ENCODE measurements at places on chromosomes 12 and 14.

GRCh38 chr14:93533842-93534241, 103.1 kb downstream of the UNC79 start:
- DNase-seq: peak; percentile 8

GRCh38 chr14:92570674-92571262, 57.2 kb downstream of the RIN3 start:
- no peak for DNase-seq

GRCh38 chr14:68719634-68720384, 73.1 kb downstream of the ZFP36L1 start:
- no peak for DNase-seq

- DNase-seq: no peak
These were observed 814.5 kb downstream of the RPS29 start for GRCh38 chr14:48771717-48772116.

DNA sequence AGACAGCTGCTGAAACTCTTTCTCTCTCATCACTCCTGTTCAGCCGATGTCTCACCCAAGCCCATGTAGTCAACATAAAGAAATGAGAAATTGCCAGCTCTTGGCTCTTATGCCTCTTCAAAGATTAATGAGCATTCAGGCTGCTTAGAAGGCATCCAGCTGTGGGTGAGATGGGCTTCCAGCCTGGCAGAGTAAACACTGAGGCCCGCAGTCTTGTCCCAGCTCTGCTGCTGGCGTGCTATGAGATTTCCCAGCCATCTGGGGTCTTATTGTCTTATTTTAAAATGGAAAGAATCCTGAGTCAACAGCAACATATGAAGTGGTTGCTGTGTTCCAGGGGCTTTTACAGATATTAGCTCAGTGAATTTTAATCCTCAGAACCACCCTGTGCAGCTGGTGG, 12.6 kb downstream of the RXYLT1 start:
- DNase-seq: no peak

DNA sequence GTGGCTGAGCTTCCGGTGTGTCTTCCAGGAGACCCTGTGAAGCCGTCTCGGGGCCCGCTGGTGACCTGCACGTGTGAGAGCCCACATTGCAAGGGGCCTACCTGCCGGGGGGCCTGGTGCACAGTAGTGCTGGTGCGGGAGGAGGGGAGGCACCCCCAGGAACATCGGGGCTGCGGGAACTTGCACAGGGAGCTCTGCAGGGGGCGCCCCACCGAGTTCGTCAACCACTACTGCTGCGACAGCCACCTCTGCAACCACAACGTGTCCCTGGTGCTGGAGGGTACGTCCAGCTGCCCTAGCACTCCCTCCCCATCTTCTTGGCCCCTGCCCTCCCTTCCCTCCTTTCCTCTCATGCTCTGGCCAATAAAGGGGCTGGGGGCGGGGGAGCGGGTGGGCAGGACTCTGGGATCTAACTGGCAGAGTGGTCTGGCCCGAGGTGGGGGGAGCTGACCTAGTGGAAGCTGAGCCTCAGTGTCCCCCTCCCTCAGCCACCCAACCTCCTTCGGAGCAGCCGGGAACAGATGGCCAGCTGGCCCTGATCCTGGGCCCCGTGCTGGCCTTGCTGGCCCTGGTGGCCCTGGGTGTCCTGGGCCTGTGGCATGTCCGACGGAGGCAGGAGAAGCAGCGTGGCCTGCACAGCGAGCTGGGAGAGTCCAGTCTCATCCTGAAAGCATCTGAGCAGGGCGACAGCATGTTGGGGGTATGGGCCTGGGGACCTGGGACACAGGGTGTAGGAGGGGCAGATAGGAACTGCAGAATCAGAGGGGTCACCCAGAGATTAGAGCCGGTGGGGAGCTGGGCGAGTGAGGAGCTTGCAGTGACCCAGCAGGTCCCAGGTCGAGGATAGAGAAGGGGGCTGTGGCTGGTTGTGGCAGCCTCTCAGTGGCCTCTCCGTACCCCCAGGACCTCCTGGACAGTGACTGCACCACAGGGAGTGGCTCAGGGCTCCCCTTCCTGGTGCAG, 6.0 kb downstream of the ACVRL1 start:
- no peak for DNase-seq

DNA sequence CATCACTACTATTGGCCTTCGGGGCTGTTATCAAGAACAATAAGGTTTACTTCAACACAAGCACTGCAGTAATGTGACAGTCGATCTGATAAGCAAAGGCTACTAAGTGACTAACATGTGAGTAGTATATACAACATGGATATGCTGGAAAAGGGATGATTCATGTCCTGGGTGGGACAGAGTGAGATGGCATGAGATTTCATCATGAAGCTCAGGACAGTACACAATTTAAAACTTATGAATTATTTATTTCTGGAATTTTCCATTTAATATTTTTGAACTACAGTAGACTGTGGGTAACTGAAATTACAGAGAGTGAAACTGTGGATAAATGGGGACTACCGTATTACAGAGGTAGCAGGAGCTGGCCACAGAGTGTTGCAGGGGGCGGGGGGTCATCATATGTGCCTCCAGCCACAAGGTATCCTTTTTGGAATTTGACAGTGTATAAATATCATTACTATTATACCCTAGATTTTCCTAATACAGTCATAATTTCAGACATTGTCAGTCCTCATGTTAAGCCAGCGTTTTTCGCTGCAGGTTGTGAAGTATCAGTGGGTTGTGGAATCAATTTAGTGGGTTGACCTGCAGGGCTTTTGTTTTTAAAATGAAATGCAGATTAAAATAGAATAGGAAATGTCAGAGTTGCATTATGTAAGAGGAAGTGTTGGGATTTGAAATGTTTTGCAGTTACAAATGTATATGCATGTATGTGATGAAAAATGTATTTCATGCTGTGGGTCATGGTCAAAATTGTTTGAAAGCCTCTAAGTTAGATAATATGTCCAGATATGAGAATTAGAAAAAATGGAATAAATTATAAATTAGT, 148.0 kb upstream of the NUDT4 start:
- DNase-seq: no peak

- no peak for DNase-seq
These were observed 29.2 kb downstream of the RASAL1 start for GRCh38 chr12:113106361-113106760.

DNA sequence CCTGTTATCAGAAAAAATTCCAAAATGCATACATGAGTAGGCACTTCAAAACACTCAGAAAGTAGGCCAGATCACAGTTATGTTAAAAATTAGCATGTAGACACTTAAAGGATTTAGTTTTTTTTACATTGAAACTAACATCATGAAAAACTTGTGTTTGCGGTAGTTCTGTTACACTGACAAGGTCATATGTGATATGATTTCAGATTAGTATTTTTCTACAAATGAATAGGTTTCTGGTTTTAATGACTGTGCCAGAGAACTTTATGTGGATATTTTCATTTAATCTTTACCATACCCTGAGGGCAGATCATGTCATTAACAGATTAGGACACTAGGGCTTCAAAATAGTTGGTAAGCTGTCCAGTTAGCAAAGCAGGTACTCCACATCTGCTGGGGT, 20.7 kb downstream of the YARS2 start:
- no peak for DNase-seq

GRCh38 chr14:99759546-99759925, 33.7 kb upstream of the EML1 start:
- DNase-seq: no peak

- DNase-seq: peak; percentile 71
These were observed 93.9 kb downstream of the KSR2 start for GRCh38 chr12:117874842-117875434.

DNA sequence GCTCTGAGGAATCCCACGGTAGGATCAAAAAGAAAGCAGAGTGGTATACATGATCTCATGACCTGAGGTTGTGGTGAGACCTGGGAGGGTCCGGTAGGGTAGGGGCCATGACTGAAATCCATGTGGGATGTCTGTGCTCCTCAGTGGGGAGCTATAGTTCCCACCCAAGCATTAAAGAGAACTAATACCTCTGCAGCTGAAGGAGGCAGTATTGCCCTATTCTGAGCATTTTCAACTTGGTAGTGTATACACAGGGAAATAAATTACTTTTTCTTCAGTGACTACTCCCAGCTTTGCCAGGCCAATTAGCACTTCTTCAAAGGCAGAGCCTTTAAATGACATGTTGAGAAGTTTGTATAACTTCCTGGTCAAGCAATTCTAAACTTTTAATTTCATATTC, 613.8 kb downstream of the KCNH5 start:
- DNase-seq: no peak

DNA sequence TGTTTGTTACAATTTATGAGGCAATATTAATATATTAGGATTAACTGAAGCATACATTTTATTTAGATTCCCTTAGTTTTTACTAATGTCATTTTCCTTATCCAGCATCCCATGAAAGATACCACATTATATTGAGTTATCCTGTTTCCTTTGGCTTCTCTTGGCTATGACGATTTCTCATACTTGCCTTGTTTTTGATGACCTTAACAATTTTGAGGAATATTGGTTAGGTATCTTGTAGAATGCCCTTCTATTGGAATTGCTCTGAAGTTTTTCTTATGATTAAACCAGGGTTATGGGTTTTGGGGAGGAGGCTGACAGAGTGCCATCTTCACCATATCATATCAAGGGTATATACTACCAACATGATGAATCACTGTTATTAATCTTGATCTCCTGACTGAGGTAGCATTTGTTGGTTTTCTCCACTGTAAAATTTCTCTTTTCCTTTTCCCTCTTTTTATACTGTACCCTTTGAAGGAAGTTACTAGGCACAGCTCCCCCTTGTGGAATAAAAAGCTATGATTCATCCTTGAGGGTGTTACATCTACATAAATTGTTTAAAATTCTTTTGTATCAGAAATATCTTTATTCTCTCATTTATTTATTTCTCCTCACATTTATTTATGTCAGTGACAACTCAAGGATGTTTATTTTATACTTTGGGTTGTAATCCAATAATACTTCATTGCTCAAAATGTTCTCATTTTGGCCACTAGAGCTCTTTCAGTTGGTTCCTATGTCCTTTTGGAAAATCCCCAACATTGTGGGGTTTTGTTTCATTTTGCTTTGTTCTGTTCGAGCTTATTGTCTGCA, 239.0 kb downstream of the SLC16A7 start:
- no peak for DNase-seq

GRCh38 chr12:1559676-1560091, 34.7 kb downstream of the FBXL14 start:
- DNase-seq: no peak

GRCh38 chr12:49529414-49529813, 9.4 kb upstream of the KCNH3 start:
- no peak for DNase-seq

- no peak for DNase-seq
These were observed 560 bp downstream of the LGALS3 start for GRCh38 chr14:55129428-55130195.

DNA sequence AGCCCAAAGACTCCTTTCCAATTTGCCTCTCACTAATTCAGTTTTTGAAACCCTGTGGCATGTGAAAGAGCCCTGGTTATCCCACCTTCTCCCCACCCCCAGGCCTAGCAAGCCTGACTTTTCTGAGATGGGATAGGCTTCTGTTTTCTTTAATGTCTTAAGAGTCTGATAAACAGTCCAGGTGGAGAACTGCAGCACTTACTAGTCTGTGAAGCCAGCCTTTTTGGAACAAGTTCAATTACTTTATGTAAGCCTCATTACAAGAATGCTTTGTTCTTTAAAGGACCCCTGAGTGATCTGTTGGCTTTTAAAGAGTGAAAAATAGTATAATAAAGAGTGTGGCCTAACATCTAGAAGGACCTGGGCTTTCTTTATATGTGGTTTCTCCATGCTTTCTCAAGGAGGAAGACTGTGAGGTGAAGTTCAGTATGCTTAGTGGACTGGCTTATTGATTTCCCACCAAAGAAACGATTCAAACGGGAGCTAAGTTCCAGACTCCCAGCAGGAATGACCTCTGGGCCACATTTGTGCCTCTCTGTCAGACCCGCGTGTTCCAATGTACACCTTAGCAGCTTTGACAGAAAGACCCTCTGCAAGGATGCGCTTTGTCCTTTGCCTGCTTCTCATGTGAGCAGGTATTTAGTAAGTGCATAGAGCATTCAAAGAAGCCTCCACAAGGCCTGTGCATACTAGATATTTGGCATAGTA, 129.5 kb downstream of the DAAM1 start:
- DNase-seq: no peak

DNA sequence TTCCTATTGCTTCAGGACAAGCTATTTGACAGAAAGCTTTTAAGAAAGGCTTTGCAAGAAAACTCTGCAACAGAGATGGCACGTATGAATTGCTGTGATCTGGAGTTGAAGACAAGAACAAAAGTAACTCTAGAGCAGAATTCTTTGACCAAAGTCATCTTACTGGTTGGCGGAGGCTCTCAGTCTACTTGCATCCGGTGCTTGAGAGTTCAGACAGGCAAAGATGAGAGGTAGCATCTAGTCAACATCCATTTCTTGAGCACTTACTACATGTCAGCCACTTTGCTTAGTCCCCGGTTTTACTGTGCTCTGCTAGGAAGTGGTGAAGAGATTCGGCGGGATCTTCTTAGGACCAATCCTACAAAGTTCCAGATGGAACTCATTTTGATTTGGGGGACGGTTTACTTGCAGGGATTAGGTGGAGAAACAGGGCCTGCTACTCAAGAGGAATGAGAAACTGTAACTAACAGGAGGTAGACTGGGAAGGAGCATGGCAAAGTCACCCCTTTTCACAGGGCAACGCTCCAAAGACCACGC, 404 bp upstream of the CCDC91 start:
- no peak for DNase-seq

DNA sequence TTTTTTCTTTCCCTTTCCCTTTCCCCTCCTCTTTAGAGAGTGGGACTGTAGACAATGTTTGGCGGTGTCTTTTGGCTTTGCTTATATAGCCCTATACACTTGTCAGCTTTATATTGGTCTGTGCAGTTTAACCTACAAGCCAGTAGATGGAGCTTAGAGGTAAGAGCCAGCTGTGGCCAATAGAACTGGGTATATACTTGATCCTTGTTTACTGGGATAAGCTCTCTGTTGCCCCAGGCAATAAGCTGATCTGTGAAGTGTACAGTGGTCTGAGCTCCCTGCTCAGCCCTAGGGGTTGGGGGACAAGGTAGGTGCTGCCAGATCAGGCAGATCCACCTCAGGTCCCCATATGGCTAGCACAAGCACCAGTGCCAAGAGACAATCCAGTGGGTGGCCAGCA, 434.1 kb downstream of the NOVA1 start:
- DNase-seq: peak; percentile 8

GRCh38 chr12:65941388-65941787, 117.1 kb downstream of the HMGA2 start:
- no peak for DNase-seq

GRCh38 chr12:27246774-27247173, 2.7 kb downstream of the STK38L start:
- peak; percentile 13 for DNase-seq

DNA sequence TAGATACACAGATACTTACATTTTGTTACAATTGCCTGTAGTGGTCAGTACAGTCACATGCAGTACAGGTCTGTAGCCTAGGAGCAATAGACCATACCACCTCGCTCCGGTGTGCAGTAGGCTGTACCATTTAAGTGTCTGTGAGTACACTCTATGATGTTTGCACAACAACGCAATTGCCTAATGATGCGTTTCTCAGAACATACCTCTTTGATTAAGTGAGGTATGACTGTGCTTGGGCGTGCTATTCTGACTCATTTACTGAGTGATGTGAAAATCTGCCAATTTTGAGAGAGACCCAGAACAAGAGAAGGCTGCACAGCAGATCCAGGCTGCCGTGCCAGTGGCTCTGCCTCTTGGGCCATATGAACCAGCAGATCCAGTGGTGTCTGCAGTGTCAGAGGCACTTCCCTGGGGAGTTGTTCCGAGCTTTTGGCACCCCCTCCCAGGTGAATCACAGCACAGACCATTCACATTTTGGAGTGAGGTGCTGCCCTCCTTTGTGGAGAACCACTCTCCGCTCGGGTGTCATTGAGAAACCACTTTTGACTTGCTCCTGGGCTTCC, 20.4 kb downstream of the DLK1 start:
- no peak for DNase-seq
